ENCODE measurements at places on chromosomes 13 and 19. TPM values are rescaled to one million over a fixed set of nuclear protein-coding genes. Genes with fewer than 3 reads are reported as not detected.

COX6B2 gene
- 0.73 TPM for total RNA-seq

ZNF627 gene
- 8.5 TPM for total RNA-seq

DNA sequence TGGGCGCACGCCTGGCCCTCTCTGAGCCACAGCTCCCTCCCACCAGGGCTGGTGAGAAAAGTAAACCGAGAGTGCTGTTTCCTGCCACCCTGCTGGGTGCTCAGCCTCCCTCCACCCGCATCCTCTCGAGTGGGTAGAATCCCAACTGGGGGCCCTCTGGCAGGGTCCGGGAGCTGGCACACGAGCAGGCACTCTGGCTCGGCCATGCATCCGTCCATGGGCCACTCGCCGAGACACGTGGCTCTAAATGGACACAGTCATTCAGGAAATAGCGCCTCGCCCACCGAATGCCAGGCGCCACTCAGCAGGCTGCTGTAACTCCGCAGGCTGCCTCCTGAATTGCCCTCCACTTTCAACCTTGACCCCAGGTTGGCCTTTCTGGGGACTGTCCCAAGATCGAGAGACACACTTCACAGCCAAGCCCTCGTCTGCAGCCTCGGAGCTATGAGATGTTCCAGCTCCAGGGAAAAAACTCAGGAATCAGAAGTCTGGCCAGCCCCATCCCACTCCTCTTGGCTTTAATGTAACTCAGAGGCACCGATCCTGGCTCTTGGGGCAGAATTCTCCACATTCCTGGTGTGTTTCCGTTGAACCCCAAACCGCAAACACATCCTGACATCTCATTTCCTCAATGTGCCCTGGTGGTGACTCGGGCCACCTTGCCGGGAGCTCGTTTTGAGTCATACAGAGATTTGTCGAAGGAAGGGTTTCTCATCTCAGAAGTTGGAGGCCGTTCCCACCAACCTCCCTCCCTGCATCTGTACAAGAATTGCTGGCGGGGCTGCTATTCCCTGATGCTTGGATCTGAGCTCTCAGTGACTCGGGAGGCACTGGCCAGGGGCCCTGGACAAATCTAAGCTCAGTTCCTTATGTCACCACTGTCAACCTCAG lies 14.1 kb downstream of the KLF2 start:
- DNase-seq, result no peak

DNA sequence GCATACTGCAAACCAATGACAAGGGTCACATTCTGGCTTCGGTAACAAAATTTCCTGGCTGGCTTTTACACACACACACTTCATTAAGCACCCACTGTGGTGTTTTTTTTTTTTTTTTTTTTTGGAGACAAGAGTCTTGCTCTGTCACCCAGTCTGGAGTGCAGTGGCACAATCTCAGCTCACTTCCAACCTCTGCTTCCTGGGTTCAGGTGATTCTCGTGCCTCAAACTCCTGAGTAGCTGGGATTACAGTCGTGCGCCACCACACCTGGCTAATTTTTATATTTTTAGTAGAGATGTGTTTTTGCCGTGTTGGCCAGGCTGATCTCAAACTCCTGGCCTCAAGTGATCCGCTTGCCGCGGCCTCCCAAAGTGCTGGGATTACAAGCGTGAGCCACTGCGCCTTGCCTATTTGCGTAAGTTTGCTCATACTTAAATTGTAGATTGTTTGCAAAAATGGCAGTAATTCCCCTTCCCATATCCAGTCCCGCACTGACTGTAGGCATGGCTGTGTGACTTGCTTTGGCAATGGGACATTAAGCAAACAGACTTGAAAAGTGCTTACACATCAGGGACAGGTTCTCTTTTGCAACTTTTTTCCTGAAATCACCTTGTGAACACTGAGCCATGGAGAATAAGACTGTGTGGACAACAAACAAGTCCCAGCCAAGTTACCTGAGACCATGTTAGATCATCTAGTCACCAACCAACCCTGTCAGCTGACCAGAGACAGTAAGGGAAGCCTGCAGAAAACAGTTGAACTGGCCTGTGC lies 42.1 kb upstream of the EBPL start:
- peak; percentile 43 for DNase-seq

GRCh38 chr19:45668342-45668871 lies 386 bp downstream of the GIPR start:
- no peak for DNase-seq

DNA sequence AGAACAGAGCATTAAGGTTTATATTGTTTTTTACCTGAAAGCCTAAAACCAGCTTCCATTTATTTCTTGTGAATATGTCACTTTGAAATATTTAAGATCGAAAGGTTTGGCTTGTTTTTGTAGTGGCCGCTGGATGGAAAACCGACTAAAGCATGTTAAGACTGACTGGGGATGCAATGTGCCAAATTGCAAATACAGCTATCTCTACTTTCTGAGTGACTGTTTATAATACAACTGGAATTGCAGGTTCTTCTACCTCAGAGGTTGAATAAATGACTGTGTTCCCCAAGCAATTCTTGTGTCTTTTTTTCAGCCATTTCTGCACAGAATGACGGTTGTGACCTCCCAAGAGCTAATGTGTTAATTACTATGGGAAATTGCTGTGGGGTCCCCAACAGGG lies 50.0 kb upstream of the TMTC4 start:
- DNase-seq, result no peak

- no peak for DNase-seq
Measured at GRCh38 chr19:2213799-2214198, 22.3 kb downstream of the PLEKHJ1 start.
